Nucleus accumbens (tissue), 56 donors: ENCODE measurements at places on chromosomes 1 and 21.

- DNase-seq, result no peak
Measured at GRCh38 chr1:99942723-99943122, 27.1 kb upstream of the SLC35A3 start.

DNA sequence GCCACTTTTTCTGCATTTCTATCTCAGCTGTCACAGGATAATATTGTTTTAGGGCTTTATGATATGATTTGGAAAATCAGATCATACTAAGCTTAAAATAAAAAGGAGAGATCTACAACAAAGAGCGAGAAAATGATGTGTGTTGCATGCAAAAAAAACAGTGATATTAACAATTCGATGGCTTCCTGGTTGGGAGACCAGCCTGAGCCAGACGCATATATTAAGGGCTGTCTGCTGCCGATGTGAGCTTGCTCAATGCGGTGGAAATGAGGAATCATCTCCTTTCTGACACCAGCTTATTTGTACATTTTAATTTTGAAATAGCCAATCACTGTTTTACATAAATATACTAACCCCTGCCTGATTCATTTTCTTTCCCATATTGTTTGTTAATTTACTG is 862.6 kb downstream of the USP25 start:
- no peak for DNase-seq

- no peak for DNase-seq
Measured at GRCh38 chr1:152188673-152189591, 29.9 kb upstream of the RPTN start.

DNA sequence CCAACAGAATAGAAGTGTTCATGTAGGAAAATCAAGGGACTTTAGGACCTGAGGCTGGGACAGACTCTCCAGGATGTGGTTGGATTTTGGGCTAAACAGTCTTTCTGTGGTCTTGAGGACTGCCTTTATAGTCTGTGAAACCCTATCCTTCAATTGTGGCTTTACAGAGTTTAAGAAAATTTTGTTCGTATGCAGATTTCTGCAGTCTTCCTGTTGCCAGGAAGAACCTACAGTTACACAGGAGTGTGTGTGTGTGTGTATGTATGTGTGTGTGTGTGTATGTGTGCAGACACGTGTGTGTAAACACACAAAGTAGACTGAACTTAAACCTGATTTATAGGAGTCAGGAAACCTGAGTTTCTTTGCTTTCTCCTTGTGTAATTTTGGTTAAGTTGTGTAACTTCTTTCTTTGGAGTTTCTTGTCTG is 22.8 kb downstream of the NEK7 start:
- no peak for DNase-seq

- DNase-seq, result no peak
Measured at GRCh38 chr1:1229770-1230169, 2.0 kb downstream of the SDF4 start.

- no peak for DNase-seq
Measured at GRCh38 chr1:226672339-226672762, 66.7 kb downstream of the ITPKB start.

- no peak for DNase-seq
Measured at GRCh38 chr21:38013741-38014140, 97.5 kb upstream of the KCNJ6 start.

GRCh38 chr1:14873677-14874076 is 275.2 kb downstream of the KAZN start:
- DNase-seq, result no peak

- DNase-seq, result no peak
Measured at GRCh38 chr1:162075862-162076261, 6.4 kb downstream of the NOS1AP start.

GRCh38 chr1:92995441-92996430 is 34.5 kb upstream of the DIPK1A start:
- no peak for DNase-seq

- DNase-seq, result no peak
Measured at GRCh38 chr1:184299406-184299790, 87.4 kb upstream of the C1orf21 start.

DNA sequence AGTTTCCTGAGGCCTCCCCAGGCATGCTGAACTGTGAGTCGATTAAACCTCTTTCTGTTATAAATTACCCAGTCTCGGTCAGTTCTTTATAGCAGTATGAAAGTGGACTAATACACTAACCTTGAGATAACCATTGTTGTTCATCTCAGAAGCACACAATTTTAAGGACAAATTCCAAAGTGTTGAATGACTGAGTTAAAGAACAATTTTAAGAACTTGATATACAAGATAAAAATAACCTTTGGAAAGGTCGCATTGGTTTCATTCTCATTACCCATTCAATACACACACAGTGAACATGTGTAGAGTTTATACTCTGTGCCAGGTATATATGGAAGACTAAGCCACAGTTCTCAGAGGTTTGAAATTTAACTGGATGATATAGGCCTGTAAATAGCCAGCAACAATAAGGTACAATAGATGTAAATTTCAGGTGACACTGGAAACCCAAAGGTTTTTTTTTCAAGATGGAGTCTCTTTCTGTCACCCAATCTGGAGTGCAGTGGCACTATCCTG is 19.1 kb upstream of the SRSF10 start:
- DNase-seq, result no peak

DNA sequence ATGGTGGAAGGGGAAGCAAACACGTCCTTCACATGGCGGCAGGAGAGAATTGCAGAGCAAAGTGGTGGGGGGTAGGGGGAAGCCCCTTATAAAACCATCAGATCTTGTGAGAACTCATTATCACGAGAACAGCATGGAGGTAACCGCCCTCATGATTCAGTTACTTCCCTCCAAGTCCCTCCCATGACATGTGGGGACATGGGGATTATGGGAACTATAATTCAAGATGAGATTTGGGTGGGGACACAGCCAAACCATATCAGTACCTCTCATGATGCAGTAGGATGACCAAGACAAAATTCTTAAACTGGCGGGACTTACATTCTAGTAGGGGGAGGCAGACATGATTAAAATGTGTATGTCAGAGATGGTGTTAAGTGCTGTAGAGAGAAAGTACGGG is 38.8 kb downstream of the WNT4 start:
- DNase-seq, result no peak

DNA sequence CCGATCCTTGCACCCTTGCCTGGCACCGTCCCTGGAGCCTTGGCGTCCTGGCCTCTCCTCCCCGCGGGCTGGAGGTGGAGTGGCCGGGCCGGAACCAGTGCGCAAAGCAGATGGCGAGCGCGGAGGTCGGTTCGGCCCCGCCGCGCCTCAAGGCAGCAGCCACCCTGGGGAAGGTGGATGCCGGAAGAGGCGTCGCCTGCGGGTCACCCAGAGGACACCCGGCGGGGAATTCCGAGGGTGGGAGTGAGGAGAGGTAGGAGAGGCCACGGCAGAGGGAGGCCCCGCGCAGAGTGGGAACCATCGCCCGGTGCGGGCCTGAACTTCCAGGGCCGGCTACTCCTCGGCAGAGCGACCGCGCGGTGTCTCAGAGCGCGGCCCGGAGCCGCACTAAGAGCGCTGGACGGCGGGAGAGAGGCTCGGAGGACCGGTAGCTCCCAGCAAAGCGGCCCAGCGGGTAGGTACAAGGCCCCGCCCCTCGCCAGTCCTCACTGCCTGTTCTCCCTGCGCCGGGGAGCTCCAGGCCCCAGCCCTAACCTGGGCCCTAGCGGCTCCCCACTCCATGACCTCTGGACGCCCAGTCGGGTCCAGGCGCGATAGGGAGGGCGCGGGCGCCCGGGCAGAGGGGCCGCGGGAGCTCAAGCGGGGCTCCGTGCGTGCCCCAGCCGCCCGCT is at the start of gene RNF207:
TSS of gene RNF207 (plus strand) at position 271 of the 671 bp plus-strand sequence. CDS start 417 bp downstream, outside the sequence.
- no peak for DNase-seq

DNA sequence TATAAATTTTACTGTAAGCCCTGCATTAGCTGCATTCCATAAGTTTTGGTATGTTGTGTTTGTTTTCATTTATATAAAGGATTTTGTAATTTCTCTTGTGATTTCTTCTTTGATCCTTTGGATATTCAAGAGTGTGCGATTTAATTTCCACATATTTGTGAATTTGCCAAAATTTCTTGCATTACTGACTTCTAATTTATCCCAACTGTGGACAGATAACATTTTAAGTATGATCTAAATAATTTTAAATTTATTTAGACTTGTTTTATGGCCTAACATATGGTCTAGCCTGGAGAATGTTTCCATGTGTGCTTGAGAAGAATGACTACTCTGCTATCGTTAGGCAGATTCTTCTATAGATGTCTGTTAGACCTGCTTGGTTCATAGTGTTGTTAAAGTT is 23.2 kb downstream of the RPE65 start:
- no peak for DNase-seq

DNA sequence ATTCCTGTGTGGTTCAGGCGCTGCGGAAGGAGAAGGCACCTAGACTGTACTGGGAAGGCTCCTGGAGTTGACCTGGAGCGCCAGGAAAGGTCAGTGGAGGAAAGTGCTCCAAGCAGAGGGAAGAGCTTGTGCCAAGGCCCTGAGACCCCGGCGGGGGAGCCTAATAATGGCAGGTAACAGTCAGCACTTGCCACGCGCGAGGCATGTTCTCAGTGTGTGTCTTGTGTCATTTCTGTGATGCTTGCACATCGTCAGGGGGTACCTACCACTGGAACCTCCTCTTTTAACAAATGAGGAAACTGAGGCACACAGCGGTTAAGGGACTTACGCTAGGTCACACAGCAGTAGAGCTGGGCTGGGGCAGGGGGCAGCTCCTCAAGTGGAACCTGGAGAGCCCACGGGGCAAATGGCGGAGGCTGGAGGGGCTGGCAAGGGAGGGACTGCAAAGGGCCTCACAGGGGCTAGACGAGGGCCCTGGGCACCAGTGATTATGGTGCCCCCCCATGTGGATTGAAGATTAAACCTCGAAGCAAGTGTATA is 976 bp upstream of the BMP8B start:
- DNase-seq, result no peak

- DNase-seq, result no peak
Measured at GRCh38 chr1:91550961-91551360, 50.3 kb downstream of the CDC7 start.

GRCh38 chr1:232204269-232204668 is 425.7 kb downstream of the SIPA1L2 start:
- no peak for DNase-seq

- DNase-seq, result no peak
Measured at GRCh38 chr1:2604844-2605508, 18.4 kb downstream of the PRXL2B start.

GRCh38 chr21:32728456-32728839 is 635 bp upstream of the SYNJ1 start:
- no peak for DNase-seq

DNA sequence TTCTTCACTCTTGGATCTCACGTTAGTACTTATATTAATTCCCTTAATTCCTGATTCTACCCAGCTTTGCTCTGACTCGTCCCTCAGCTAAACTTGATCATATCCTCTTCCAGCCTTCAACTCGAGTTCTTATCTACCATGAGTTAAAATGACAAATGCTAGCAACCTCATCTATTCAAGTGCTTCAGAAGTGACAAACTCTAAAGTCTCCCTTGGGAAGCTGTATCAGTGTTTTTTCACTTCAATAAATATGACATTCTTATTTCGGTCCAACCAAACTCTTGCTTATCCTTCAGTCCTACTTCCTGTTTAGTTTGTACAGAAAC is 75.3 kb downstream of the FOXJ3 start:
- no peak for DNase-seq

GRCh38 chr1:9701665-9702064 is 50.1 kb downstream of the PIK3CD start:
- no peak for DNase-seq

DNA sequence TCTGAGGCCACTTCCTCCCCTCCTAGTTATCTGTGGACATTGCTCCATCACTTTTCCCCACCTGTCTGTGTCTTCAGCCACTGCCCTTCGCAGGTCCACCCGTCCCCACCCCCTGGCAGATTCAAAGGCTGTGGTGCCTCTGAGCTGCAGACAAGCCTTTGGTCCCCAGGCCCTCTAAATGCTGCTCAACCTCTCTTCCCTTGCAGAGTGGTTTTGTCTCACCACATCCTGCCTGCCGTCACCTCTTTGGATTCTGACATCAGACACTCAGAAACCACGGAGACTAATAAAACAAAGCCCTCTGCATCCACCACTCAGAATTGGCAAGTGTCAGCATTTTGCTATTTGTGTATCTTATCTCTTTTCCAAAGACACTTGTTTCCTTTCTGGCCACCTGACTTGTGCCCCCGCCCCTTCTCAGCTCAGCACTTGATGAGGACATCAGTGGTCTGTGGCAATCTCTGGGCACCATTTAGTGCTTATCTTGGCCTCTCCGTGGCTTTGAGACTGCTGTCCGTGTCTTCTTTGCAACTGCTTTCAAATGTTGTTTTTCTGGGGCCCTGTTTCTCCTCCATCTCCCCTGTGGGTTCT is 7.7 kb downstream of the CNIH3 start:
- DNase-seq, result no peak

GRCh38 chr1:185016880-185017279 is 28.5 kb upstream of the RNF2 start:
- DNase-seq, result no peak

DNA sequence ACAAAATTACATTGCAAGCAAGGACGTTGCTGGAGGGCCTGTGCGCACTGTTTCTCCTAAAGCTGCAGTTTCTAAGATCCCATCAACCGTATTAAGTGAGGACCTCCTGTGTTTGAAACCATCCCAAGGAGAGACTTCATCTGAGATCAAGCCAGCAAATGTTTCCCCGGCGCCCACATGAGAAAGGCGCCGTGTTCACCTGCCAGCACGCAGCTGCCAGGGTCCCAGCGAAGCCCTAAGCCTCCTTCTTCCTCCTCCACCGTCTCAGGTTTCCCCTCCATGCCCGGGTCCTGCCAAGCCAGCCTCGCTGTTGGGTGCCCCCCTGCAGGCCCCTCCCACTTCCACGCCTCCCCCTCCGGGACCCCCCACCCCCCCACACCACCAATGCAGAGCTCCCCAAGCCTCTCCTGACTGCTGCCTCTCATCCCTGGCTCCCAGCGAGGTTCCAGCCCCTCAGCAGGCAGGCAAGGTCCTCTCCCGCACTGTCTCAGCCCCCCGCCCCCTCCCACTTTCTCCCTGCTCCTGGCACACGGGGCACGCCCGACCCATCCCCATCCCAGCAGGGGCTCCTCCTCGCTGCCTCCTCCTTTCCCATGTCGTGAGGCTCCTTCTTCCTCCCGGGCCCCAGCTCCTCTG is 8.6 kb upstream of the TFF1 start:
- no peak for DNase-seq

DNA sequence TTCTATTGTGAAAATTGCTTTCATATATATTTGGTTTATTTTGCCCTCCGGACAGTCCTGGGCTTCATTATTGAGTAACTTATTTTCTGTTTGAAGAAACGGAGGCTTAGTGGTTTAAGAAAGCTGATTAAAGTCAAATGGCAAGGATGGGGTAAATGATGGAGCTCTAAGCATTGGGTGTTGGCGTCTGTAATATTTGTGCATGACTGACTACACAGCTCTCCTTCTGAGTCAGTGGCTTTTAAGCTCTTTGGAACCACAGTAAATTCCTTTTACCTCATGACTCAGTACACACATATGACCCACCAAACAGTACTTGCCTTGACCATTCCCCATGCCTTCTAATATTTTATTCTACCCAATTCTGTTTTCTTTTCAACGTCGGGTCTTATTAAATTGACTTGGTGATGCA is 21.0 kb downstream of the B3GALT5 start:
- DNase-seq, result no peak

- peak; percentile 28 for DNase-seq
Measured at GRCh38 chr1:204684206-204684570, 1.4 kb downstream of the LRRN2 start.

GRCh38 chr21:43269440-43269839 is 100.6 kb downstream of the CRYAA start:
- no peak for DNase-seq

GRCh38 chr1:236149003-236149595 is 6.8 kb downstream of the GPR137B start:
- DNase-seq, result no peak

- DNase-seq, result no peak
Measured at GRCh38 chr1:112698366-112699310, 8.3 kb downstream of the RHOC start.
